ENCODE measurements at places on chromosomes 3 and 15.
A peak's percentile ranks its signal among the peaks of the same experiment; 100 is the strongest.

DNA sequence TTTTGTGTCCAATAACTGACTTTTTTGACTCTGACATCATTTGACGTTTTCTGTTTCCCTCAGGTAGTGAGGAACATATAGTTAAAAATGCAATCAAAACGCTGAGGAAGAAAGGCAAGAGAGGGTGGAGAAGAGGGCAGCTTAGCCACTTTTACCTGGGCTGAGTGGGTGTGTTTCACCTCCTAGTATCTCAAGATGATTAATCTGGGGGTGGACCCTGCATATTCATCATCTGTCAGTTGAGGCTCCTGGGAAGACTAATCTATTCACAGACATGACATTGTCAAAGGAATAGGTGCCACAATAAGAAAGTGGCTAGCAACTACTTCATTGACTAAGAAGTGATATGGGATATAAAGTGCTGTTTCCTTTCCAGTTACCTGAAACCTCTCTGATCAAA is 331.5 kb upstream of the RARB start:
- DNase-seq, result no peak

GRCh38 chr3:59970376-59970775 is 920.6 kb upstream of the CFAP20DC start:
- no peak for DNase-seq

- DNase-seq, result no peak
Observed at GRCh38 chr3:128517648-128518047, 24.6 kb upstream of the GATA2 start.

GRCh38 chr3:159538507-159538906 is 450.1 kb upstream of the IL12A start:
- no peak for DNase-seq

DNA sequence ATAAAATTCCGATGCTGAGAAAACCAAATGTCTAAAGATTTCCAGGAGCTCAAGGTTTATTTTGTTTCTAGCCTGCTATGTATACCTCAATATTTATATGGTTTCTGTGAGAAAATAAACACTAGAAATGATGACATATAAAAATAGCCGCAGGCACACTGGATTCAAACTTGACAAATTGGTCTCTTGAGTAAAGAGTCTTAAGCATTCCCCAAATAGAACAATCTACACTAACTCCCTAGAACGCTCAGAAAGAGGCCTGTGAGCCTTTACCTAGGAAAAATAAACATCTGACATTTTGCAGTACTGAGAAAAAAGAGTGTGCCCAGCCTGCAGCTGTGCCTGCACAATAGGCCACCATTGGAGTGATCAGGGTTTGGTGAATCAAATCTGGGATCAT is 75.2 kb downstream of the NEK10 start:
- no peak for DNase-seq

DNA sequence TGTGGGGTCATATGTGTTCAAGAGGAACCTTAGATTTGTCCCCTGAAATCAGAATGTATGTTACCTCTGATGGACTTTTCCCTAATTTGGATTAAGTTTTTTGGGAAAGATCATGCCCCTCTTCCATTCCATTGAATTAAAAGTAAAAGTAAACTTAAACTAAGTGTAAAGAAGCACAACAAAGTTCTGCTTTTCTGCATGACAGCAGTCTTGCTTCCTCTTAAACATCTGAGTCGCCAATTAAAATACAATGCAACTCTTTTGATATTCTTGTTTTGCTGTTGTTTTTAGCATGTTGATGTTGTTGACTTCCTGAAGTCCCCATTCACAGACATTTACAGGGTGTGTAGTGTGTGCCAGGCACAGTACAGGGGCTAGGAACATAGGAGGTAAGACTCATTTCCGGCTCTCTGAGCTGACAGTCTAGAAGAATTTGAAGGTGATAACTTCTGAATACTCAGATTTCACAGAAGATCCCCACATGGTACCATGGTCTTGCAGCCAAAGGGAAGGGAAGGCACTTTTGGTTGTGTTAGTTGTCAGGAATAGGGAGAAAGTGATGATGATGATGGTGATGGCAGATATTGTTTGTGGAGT is 45.0 kb downstream of the USP13 start:
- DNase-seq, result no peak

GRCh38 chr15:70596354-70597055 is 166.9 kb downstream of the UACA start:
- no peak for DNase-seq

DNA sequence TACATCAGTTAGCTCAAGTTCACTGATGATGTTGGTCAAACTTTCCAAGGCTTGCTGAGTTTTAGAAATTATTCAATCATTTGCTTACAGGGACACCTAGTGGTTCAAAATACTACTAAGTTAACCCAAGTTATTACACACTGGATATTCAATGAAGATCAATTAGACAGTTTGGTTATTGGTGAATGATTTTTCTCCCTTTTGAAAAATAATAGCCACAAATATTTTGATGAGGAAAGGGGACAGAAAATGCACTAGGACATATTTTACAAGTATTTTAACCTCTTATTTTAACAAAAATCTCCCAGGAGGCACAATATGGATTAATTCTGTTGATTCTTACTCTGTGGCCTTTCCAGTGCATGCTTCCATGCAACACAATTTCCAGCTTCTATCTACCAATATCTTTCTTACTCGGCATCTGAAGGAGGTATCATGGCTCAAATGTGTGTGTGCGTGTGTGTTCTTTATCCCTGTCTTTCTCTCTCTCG is 20.1 kb upstream of the GOLGA6L2 start:
- peak; percentile 54 for DNase-seq

DNA sequence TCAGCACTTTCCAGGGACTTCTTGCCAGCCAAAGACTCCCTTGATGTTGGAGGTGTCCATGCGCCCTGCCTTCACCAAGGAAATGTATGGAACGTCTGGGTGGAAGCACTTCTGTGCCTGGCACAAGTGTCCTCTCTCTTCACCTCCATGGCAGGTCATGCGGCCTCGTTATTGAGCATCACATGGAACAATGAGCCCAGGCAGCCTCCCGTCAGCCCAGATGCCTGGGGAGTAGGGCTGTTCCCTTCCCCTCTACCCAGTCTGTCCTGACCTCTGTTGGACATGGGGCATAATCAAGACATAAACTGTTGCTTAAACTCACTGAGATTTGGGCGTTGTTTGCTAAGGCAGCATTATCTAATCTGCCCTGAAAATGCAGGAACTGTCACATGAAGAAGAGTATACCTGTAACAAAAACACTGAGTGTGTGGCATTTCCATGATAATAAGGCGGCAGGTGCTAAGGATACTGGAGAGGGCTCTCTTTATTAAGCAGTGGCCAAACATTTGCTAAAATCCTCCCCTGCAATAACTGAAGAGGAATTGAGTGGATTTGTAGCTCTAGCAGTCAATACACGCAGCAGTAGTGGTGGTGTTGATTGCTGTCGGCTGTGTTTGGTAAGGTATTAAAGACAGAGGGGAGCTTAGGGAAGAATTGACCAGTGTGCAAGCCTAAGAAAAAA is 338.2 kb upstream of the ATP10A start:
- DNase-seq, result no peak

DNA sequence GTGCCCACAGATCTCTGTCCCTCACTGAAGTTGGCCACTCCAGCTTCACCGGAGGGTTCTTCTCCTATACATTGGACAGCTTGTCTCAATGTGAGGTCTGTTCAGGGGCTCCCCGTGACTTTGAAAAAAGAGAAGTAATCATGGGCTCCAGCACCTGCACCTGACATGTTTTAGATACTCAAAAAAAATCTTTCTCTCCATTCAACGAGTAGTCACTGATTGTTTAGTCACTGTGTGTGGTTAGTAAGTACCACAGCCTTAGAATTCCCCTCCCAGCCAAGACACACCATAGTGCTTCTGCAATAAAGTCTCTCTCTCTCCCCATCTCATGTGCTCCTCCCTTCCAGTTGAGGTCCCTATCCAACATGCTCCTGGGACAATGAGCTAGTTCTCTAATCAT is 18.6 kb downstream of the CCR9 start:
- DNase-seq, result no peak

DNA sequence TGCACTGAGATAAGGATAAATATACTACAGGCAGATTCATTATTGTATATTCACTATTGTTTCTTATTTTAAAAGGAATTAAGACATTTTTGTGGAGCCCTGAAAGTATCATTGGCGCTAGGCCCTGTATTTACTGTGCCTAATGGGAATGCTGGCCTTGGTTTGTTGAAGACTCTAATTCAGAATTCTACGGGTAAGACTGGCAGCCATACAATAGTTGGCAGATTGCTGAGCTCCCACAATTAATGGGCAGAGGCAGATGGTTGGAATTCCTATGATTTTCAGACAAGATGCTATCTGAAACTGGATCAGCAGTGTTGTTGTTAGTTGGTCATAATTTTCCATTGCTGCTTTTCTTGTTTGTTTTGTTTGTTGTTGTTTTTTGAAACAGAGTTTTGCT is 14.7 kb downstream of the PGBD4 start:
- DNase-seq, result no peak

- no peak for DNase-seq
Observed at GRCh38 chr3:10700821-10701220, 115.2 kb upstream of the SLC6A11 start.

GRCh38 chr15:73296609-73297353 is 72.0 kb downstream of the HCN4 start:
- DNase-seq, result no peak

- DNase-seq, result no peak
Observed at GRCh38 chr15:35713733-35714132, 167.8 kb upstream of the DPH6 start.

GRCh38 chr15:67157521-67158252 is 92.3 kb downstream of the SMAD3 start:
- no peak for DNase-seq

- DNase-seq, result no peak
Observed at GRCh38 chr15:93347986-93348385, 259.0 kb upstream of the RGMA start.

DNA sequence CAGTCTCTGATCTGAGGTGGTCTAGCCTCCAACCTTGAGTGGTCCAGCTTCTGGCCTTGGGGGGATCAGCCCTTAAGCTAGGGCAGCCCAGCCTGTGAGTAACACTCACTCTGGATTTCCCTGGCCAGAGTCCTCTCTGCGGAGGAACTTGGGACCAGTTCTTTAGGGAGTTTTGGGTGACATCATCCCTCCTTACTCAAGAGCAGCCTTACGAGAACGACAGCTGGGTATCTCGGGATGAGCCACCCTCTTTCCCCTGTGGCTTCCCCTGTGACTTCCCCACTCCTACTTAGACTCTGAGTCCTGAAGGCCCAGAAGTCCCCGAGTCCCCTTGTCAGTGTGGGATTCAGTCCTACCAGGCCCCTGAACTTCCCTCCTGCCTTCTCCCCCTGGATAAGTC is 10.2 kb upstream of the PLXND1 start:
- DNase-seq, result no peak

DNA sequence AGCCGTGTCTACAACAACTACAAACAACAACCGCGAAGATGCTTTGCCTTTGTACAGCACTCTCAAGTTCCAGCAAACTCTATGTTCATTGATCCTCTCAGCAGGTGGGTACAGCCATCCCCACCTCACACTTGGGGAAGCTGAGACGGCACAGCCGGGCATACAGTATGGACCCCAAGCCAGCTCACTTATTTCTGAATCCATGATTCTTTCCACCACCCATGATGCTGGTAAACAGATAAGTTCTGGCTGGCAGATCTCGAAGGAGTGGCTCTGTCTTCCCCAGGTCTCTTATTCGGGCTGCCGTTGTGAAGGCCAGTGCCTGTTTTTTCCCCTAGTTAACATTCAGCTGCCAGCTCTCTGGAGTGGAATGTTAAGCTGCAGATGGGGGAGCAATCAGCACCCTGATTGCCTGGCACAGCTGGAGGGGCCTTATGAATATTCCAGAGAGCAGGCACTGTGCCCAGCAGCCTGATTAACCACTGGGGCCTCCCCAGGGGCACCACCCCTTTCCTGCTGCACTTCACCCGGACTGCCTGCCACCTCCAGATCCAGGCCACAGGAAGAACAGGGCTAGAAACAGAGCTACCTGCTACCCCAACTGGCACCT is 73.2 kb downstream of the CORO2B start:
- DNase-seq, result no peak

GRCh38 chr3:129077222-129077621 is 16.6 kb downstream of the GP9 start:
- DNase-seq, result no peak

DNA sequence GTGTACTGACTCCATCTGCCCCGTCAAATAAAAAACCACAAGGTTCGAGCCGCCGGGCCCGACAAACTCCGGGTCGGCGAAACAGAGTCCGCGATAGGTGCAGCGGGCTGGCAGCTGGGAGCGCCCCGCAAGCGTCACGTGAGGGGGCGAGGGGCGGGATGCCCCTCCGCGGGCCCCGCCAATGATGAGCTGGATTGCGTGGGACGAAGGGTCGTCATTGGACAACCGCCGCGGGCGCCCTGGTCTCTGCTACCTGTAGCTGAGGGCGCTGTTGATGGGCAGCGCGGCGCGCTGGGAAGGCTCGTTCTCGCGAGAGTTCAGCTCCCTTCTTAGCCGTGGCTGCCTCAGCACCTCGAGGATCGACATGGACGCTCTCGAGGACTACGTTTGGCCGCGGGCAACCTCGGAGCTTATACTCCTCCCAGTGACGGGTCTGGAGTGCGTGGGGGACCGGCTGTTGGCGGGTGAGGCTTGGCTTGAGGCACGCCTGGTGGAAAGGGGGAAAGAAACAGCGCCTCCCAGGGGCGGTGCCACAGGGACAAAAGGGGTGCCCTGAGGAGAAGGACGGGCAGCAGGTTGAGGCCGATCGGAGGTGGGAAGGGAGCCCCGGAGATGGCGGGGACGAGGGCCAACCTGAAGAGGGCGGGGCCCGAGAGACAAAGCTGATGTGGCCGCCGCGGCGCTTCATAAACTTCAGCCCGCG is at the start of gene WDR6:
Gene WDR6 (plus strand): TSS at position 324 of the 703 bp plus-strand sequence. CDS start 41 bp downstream, at position 365.
- DNase-seq, result peak; percentile 95

DNA sequence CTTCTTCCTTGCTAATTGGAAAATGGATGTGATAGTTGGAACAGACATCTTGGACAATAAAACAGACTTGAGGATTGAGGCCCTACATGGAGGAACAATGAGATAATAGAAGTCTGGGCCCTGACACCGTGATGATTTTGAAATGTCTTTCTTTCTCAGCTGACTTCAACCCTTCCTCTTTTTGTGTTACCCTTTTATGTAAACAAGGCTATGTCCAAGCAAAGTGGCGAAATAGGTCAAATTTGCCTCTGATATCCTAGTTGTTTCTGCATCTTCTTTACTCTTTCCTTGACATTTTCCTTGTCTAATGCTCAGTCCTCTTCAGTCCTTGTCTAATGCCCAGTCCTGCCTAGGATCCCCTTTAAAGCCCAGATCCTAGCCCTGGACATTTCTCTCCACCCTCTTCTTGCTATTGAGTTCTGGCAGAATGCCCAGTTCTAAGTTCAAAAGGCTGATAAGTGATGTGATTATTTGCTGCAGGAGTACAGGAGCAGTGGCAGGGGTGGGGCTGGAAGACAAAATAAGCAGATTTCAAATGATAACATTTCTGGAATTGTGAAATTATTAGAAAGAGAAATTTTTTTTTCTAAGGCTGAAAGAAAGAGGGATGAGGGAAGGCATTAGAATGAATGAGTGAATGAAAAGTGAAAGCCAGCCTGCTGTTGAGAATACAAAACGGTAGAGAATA is 6.5 kb upstream of the VPS8 start:
- DNase-seq, result no peak

- DNase-seq, result no peak
Observed at GRCh38 chr15:41259546-41260189, 28.6 kb downstream of the CHP1 start.

- no peak for DNase-seq
Observed at GRCh38 chr15:41971895-41972252, 483 bp downstream of the EHD4 start.

All from NCI-H1048 (cell line).